ENCODE measurements at places on chromosomes 3 and 15.
A peak's percentile ranks its signal among the peaks of the same experiment; 100 is the strongest.

- peaks cover 25% of the 10 kb centered on the region for H3K27me3 ChIP-seq
- peaks cover 19% of the 10 kb centered on the region for H3K4me1 ChIP-seq
- peak within 1 kb of the TSS; percentile 75 for H3K27ac ChIP-seq
- H3K36me3 ChIP-seq = no peaks in the 10 kb centered on the region
These were observed at the start of gene PLXNA1 for GRCh38 chr3:126982471-126983175. TSS of gene PLXNA1 (plus strand) at chr3:126983115. CDS start at chr3:126988594, 5,479 bp downstream.

DNA sequence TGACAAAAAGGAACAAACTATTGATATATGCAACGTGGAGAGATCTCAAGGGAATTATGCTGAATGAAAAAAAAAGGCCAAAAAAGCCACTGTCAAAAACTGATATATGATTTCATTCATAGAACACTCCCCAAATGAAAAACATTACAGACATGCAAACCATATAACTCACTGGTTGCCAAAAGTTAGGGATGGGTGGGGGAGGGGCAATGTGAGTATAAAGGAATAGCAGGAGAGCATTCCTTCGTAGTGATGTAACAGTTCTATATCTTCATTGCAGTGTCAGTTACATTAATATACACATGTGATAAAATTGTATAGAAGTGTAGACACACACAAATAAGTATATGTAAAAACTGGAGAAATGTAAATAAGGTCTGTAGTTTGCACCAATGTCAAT lies 12.2 kb downstream of the GBE1 start:
- no peak overlapping the region for H3K27ac ChIP-seq
- no peaks in the 10 kb centered on the region for H3K27me3 ChIP-seq
- DNase-seq = no peak
- H3K4me3 ChIP-seq = no peak overlapping the region
- peaks cover 24% of the 10 kb centered on the region for H3K36me3 ChIP-seq

- no peak for DNase-seq
- H3K27ac ChIP-seq = no peak overlapping the region
- H3K36me3 ChIP-seq = no peaks in the 10 kb centered on the region
These were observed 15.8 kb upstream of the BTBD1 start for GRCh38 chr15:83082730-83083386.

- H3K4me3 ChIP-seq = no peak overlapping the region
- H3K36me3 ChIP-seq = peaks cover 54% of the 10 kb centered on the region
- no peak for DNase-seq
- no peak overlapping the region for H3K27ac ChIP-seq
These were observed 55.7 kb downstream of the RIOX2 start for GRCh38 chr3:97916576-97916975.

GRCh38 chr3:124976383-124976782 lies 41.8 kb upstream of the MUC13 start:
- no peaks in the 10 kb centered on the region for H3K27me3 ChIP-seq
- no peak overlapping the region for H3K27ac ChIP-seq
- peaks cover 16% of the 10 kb centered on the region for H3K4me1 ChIP-seq
- no peak overlapping the region for H3K4me3 ChIP-seq

- no peaks in the 10 kb centered on the region for H3K27me3 ChIP-seq
- DNase-seq = no peak
- peak overlapping the region; percentile 77 for H3K4me3 ChIP-seq
These were observed 14.4 kb downstream of the ATP10A start for GRCh38 chr15:25848784-25849156.

DNA sequence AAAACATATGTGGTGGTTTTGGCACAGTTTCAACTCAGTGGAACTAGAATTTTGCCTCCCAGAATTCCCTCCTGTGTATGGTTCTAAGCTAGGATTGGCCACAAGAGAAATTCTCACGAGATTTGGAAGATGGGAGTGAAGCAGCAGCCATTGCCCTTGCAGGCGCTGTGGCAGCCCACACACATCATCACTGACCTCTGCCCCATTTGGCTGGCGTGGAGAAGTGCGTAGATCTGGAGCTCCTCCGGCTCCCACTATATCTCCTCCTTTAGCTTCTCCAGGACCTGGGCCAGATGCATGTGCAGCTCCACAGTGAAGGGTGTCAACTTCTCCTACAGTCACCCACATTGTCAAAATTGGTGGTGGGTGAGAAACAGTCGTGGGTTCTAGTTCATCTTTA lies 199.6 kb downstream of the EFHB start:
- DNase-seq = no peak
- H3K36me3 ChIP-seq = no peaks in the 10 kb centered on the region
- H3K4me1 ChIP-seq = no peaks in the 10 kb centered on the region
- no peaks in the 10 kb centered on the region for H3K27me3 ChIP-seq
- H3K4me3 ChIP-seq = no peak overlapping the region
- no peak overlapping the region for H3K27ac ChIP-seq

DNA sequence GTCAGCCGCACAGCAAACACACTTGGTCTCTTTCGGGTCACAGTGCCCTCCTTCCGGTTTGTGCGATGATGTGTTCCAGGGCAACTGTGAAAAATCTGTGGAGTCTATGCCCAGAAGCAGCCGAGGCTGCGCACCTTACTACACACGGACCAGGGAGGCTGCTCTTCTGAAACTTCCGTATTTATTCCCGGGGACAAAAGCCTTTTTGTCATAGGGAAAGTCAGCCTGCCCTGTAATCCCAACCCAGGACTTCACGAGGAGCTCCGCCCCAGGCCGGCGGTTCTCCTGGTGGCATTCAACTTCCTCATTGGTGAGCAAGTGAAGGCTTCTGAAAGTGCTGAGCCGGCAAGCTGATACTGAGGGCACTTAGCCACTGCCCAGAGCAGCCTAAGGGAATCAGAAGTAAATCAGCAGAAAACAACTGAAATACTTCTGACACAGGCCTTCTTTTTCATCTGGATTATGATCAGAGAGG lies 126.5 kb downstream of the FMN1 start:
- no peak overlapping the region for H3K27ac ChIP-seq
- H3K4me3 ChIP-seq = no peak overlapping the region
- H3K36me3 ChIP-seq = no peaks in the 10 kb centered on the region
- DNase-seq = no peak
- peaks cover 11% of the 10 kb centered on the region for H3K27me3 ChIP-seq

- H3K27ac ChIP-seq = no peak overlapping the region
- H3K36me3 ChIP-seq = no peaks in the 10 kb centered on the region
- no peak for DNase-seq
- no peak overlapping the region for H3K4me3 ChIP-seq
- H3K4me1 ChIP-seq = peaks cover 10% of the 10 kb centered on the region
These were observed 7.8 kb upstream of the AEN start for GRCh38 chr15:88613074-88613944.

- H3K27ac ChIP-seq = no peak overlapping the region
- no peak overlapping the region for H3K4me3 ChIP-seq
- DNase-seq = no peak
- H3K4me1 ChIP-seq = no peaks in the 10 kb centered on the region
- H3K36me3 ChIP-seq = no peaks in the 10 kb centered on the region
- H3K27me3 ChIP-seq = peaks cover 11% of the 10 kb centered on the region
These were observed 33.9 kb downstream of the HDAC11 start for GRCh38 chr3:13513913-13514517.

- H3K4me1 ChIP-seq = peaks cover 44% of the 10 kb centered on the region
- H3K27ac ChIP-seq = peak overlapping the region; percentile 73
- DNase-seq = peak; percentile 83
These were observed 62.5 kb downstream of the MYO5A start for GRCh38 chr15:52466134-52466701.

DNA sequence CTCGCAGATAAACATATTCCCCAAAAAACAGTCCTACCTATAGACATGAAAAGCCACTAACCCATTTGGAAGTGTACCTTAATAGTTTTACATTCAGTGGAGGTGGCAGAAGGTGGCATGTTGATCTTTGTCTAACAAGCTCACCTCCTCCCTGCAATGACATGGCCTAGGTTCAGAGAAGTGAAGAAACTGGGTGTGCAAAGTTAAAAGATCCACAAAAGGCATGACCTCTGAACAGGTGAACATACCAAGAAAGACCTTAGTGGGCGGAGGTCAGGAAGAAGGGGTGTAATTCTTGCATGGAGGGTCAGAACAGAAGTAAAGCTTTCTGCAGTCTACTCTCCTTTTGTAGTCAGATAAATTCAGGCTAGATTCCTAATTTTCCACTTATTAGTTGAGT lies 822 bp downstream of the MRPL3 start:
- H3K27ac ChIP-seq = peak overlapping the region; percentile 95
- H3K4me3 ChIP-seq = peak overlapping the region; percentile 97
- H3K27me3 ChIP-seq = no peaks in the 10 kb centered on the region
- peaks cover 44% of the 10 kb centered on the region for H3K4me1 ChIP-seq
- peaks cover 43% of the 10 kb centered on the region for H3K36me3 ChIP-seq
- DNase-seq = no peak

GRCh38 chr3:184864000-184864399 lies 52.0 kb downstream of the VPS8 start:
- H3K4me3 ChIP-seq = no peak overlapping the region
- no peaks in the 10 kb centered on the region for H3K4me1 ChIP-seq
- H3K36me3 ChIP-seq = peaks cover 37% of the 10 kb centered on the region
- H3K27me3 ChIP-seq = no peaks in the 10 kb centered on the region

DNA sequence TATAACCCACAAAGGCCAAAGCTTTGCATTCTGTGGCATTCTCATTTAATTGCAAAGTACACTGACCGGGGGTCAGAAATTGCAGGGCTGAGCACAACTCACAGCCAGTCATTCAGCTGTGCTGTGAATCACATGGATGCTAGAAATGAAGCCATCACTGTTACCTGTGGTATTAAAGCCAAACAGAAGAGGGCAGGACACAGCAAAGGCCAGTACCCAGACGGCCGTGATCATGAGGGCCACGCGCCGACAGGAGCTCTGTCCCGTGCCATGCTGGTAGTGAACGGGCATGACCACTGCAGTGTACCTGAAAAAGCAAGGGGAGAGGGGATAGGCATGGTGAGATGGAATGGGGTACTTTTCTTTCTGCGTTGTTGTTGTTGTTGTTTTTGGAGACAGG lies 31.6 kb downstream of the DRD3 start:
- H3K27me3 ChIP-seq = no peaks in the 10 kb centered on the region
- H3K4me1 ChIP-seq = peaks cover 11% of the 10 kb centered on the region
- H3K27ac ChIP-seq = no peak overlapping the region
- H3K4me3 ChIP-seq = no peak overlapping the region
- H3K36me3 ChIP-seq = no peaks in the 10 kb centered on the region

DNA sequence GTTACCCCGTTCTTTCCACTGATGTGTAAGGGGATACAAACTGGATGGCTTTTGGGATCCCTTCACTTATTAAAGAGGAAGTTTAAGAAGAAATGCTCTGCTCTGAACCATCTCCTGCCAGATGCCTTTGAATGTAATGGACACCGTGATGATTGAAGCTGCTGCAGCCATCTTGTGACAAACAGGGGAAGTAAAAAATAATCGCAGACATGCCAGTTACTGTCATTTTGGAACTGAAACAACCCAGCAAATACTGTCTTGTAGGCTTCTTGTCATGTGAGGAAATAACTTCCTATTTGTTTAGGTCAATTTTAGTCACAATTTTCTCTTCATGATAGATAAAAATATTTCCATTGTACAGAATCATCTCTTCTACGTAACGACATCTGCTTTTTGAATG lies 224.0 kb downstream of the CHL1 start:
- no peak for DNase-seq
- H3K36me3 ChIP-seq = no peaks in the 10 kb centered on the region
- no peak overlapping the region for H3K4me3 ChIP-seq
- H3K27me3 ChIP-seq = no peaks in the 10 kb centered on the region

- DNase-seq = no peak
- H3K4me1 ChIP-seq = no peaks in the 10 kb centered on the region
- peaks cover 47% of the 10 kb centered on the region for H3K27me3 ChIP-seq
- H3K36me3 ChIP-seq = no peaks in the 10 kb centered on the region
- no peak overlapping the region for H3K27ac ChIP-seq
- no peak overlapping the region for H3K4me3 ChIP-seq
These were observed 80.7 kb upstream of the SPRED1 start for GRCh38 chr15:38171973-38172372.

GRCh38 chr3:43180027-43180426 lies 74.1 kb upstream of the POMGNT2 start:
- H3K4me1 ChIP-seq = peaks cover 41% of the 10 kb centered on the region
- no peaks in the 10 kb centered on the region for H3K27me3 ChIP-seq
- DNase-seq = peak; percentile 75
- H3K4me3 ChIP-seq = peak overlapping the region; percentile 43

GRCh38 chr15:50206020-50206419 lies 24.0 kb downstream of the SLC27A2 start:
- DNase-seq = no peak
- H3K27ac ChIP-seq = no peak overlapping the region
- no peaks in the 10 kb centered on the region for H3K27me3 ChIP-seq

- H3K27ac ChIP-seq = no peak overlapping the region
- H3K27me3 ChIP-seq = peaks cover 8% of the 10 kb centered on the region
- DNase-seq = no peak
- no peaks in the 10 kb centered on the region for H3K4me1 ChIP-seq
- H3K4me3 ChIP-seq = no peak overlapping the region
These were observed 41.2 kb upstream of the IGSF10 start for GRCh38 chr3:151501923-151502632.

- peak overlapping the region; percentile 27 for H3K4me3 ChIP-seq
- peaks cover 39% of the 10 kb centered on the region for H3K4me1 ChIP-seq
- DNase-seq = peak; percentile 67
- peaks cover 9% of the 10 kb centered on the region for H3K36me3 ChIP-seq
These were observed 237.0 kb downstream of the UACA start for GRCh38 chr15:70526221-70526973.

DNA sequence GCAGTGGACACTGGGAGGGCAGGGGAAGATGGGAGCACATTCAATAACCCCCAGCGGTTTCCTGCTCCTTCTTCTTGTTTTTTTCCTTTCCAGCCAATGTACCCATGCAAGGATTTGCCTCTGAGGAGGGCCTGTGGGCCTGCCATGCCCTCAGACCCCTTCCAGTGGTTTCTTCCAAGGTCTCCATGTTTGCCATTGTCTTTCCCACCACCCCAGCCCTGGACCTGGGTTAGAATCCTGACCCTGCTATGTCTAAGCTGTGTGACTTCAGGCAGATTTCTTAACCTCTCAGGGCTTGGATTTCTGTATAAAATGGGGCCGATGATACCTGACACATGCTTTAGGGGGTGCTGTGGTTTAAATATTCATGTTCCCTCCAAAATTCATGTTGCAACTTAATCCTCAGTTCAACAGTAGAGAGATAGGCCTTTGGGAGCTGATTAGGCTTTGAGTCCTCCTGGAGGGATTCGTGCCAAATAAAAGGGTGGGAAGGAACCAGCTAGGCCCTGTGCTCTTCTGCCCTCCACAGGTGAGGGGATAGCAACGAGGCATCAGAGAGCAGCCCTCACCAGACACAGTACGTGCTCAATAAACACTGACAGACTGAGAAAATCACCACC lies 46.3 kb upstream of the FLNB start:
- H3K27ac ChIP-seq = no peak overlapping the region
- H3K4me3 ChIP-seq = no peak overlapping the region
- H3K27me3 ChIP-seq = peaks cover 2% of the 10 kb centered on the region
- H3K36me3 ChIP-seq = no peaks in the 10 kb centered on the region
- no peak for DNase-seq

- H3K27ac ChIP-seq = no peak overlapping the region
- DNase-seq = no peak
- peaks cover 6% of the 10 kb centered on the region for H3K27me3 ChIP-seq
These were observed 54.6 kb upstream of the LIPC start for GRCh38 chr15:58377193-58377592.

- H3K4me1 ChIP-seq = peaks cover 29% of the 10 kb centered on the region
- no peak overlapping the region for H3K4me3 ChIP-seq
- DNase-seq = no peak
- peak overlapping the region; percentile 46 for H3K27ac ChIP-seq
These were observed 19.2 kb downstream of the EXOSC7 start for GRCh38 chr3:44995142-44995770.
